ENCODE measurements at places on chromosomes 12 and 14. TPM values are rescaled to one million over a fixed set of nuclear protein-coding genes. Genes with fewer than 3 reads are reported as not detected.

- no peak for DNase-seq
Measured at GRCh38 chr12:57575771-57576612, 15.0 kb upstream of the PIP4K2C start.

DNA sequence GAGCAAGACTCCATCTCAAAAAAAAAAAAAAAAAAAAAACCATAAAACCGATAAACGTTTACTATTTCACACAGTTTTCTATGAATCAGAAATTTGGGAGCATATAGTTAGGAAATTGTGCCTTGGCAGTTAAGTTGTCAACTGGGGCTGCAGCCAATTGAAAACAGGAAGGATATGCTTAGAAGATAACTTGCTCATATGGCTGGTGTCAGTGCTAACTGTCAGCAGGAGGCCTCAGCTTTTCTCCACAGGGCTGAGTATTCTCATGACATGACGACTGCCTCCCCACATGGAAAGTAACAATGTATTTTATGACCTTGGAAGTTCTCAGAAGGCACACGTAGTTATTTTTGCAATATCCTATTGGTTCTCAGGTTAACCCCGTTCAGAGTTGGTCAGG lies 29.6 kb upstream of the OR5AU1 start:
- no peak for DNase-seq

- peak; percentile 24 for DNase-seq
Measured at GRCh38 chr14:76880449-76880848, 54.2 kb downstream of the LRRC74A start.

DNA sequence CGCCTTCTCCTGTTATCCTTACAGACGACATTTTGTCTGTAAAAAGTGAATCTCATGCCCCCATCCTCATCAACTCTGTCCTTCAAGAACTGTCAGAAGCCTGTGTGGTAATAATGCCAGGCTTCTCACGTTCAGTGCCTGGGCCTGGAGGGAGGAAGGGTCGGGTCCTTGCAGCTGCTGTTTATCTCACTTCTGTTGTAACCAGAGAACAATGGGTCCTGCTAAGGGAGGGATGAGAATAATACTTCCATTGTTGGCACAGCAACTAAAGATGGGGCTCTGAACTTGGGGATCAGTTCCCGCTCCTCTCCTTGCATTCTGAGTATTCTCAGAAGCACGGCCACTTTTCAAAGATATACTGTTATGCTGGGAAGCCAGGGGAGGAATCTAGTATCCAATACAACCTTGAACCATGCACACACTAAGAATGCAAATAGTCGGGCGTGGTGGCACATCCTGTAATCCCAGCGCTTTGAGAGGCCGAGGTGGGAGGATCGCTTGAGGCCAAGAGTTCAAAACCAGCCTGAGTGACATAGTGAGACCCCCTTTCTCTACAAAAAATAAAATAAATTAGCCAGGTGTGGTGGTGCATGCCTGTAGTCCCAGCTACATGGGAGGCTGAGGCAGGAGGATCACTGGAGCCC lies 38.8 kb upstream of the NINJ2 start:
- peak; percentile 44 for DNase-seq

DNA sequence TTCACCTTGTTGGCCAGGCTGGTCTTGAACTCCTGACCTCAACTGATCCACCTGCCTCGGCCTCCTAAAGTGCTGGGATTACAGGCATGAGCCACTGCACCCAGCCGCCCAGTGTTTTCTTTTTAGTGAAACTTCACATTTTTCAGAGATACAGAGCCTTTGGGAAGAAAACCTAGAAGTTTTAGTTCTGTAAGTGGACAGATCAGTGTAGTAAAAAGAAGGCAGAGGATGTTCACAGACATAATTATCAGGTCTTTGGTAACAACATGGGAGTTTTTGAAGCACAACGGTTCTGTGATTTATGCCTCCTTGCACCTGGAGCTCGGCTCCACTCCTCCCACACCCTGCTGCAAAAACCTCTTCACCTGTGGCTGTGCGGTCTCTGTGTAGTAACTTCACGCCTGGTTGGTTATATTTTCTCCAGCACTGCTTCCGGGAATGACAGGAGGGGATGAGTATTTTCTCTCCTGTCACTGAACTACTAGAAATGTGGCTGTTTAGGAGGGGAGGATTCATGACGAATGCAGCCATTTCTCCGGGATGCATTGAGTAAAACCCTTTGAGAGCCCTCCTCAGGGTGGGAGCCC lies 67.0 kb downstream of the ARF6 start:
- no peak for DNase-seq

DNA sequence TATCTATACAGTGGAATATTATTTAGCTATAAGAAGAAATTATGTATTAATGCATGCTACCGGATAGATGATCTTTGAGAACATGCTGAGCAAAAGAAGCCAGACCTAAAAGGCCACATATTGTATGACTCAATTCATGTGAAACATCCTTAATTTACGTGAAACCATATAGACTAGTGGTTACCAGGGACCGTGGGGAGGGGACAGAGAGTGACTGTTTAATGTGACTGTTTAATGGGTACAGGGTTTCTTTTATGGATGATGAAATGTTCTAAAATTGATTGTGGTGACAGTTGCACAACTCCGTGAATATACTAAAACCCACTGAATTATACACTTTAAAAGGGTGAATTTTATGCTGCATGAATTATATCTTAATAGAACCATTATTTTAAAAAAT lies 8.5 kb upstream of the BCL7A start:
- DNase-seq, result no peak

DNA sequence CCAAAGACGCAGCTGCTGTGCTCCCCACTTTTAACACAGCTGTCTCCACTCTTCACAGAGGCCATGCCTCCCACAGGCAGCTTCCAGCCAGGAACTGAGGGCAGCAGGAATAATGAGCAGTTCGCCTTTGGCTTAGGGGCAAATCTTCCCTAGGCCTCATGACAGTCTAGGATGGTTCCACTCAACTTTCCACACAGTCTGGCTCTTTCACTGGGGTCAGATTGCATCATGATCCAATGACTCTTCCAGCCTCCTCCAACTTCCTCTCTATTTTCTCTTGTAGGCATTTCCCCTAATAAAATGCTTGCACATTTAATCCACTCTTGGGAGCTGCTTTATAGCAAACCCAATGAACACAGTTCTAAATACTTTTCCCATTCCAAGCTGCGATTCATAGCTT lies 271.6 kb upstream of the ATP2B1 start:
- no peak for DNase-seq

GRCh38 chr14:98234208-98234607 lies 1037.8 kb downstream of the BCL11B start:
- DNase-seq, result no peak

- peak; percentile 76 for DNase-seq
Measured at GRCh38 chr12:77324763-77325468, 259.5 kb upstream of the E2F7 start.

DNA sequence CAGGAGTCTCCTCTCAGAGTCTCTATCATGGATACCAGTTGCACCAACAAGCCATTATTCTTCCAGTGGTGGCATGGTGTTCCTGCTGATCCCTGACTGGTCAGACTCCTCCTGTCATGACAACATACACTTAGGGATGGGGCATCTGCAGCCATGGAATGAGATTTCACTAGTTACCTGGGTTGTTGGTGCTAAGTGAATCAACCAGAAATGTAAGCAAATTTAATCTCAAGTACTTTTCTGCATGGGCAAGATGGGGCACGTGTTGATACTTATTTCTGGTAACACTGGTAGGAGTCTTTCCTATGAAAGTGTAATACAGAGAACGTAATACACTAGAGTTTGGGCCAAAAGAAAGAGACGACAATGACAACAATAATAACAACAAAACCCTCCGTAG lies 211.5 kb upstream of the FOXN3 start:
- no peak for DNase-seq

- no peak for DNase-seq
Measured at GRCh38 chr12:116431677-116432300, 127.4 kb upstream of the MAP1LC3B2 start.

- peak; percentile 54 for DNase-seq
Measured at GRCh38 chr14:37597538-37597913, 2.1 kb downstream of the TTC6 start.

KRT83 gene
- not detected for total RNA-seq

PMEL gene
- total RNA-seq, result 1.5 TPM

KRT71 gene
- total RNA-seq, result not detected

SLC5A8 gene
- total RNA-seq, result not detected

GDF3 gene
- total RNA-seq, result 2.9 TPM

CMA1 gene
- not detected for total RNA-seq

CPNE6 gene
- total RNA-seq, result not detected

HOXC11 gene
- total RNA-seq, result not detected

Measured in dermis blood vessel endothelial cell (primary cell).